ENCODE measurements at places on chromosomes 12 and 14.

DNA sequence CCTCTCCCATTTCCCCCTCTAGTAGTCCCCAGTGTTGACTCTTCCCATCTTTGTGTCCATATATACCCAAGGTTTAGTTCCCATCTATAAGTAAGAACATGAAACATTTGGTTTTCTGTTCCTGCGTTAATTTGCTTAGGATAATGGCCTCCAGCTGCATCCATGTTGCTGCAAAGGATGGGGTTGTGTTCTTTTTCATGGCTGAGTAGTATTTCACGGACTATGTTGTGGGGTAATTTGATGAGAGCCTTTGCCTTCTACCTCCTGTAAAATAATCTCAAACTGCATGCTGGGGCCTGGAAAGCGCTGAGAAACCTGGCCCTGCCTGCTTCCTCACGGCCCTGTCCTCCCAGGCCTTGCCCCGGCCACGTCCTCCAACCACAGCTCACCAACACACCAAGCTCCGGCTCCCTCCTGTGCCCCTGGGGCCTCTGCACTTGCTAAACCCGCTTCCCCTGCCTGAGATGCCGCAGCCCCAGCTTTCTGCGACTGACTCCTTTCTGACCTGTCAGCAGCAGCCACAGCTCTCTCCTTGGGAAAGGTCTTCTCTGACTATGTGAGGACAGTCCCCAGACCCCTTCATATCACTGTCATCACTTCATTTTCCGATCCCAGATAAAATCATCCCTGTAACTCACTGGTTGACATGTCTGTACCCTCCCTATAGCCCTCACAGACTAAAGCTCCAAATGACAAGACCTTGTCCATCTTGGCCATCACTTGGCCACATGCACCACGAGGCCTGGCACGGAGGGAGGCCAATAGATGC, 19.8 kb downstream of the ITPK1 start:
- no peak for DNase-seq

DNA sequence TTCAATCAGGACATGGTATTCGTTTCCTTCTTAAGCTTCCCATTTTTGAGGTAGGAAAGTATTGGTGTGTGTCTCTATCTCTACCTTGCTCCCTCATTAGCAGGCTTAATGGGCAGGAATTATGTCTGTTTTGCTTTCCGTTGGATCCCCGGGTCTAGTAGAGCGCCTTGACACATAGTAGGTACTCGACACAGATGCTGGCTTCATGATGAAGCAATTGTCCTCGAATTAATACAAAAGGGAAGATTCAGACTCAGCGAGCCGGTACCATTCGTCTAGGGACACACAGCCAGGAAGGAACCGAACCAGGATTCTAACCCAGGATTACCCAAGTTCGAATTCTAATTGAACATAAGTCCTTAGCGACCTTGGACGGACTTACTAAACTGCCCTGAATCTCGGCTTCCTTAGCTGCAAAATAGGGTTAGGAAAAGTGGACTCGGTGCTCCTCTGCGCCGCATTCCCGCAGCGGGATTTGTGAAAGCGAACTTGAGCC, 496 bp upstream of the ISCU start:
- no peak for DNase-seq

- DNase-seq = no peak
Measured at GRCh38 chr14:54186821-54187763, 209.7 kb upstream of the CDKN3 start.

- DNase-seq = peak; percentile 60
Measured at GRCh38 chr12:27733052-27733656, 22.5 kb downstream of the MRPS35 start.

DNA sequence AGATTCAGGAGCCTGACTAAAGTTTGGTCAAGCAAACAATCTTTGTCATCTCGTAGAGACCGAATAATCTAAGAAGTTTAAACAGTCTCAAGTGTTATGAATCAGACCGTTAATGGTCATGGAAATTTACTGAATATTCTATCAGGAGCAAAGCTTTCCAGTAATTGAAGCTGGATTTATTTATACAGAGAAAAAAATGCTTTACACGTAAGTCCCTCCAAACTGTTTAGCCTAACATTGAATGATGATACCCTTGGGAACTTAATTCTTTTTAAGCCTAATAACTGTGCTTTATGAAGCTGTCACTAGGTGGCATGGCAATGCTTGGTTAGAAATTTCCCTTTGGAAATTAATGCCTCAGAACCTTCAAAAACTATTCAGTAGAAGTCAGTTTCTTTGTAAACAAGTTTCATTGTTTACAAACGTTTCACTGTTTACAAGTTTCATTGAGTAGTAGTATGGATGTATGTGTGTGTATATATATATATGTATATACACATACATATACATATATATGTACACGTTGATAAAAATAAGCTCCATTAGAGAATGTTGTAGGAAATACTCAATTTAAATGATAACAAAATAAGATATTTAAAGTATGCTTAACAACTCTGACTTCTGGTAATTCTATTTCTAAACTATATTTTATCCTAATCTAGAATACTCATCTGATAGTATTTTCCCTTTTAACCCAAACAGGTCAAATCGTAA, 32.1 kb downstream of the DEPDC4 start:
- DNase-seq = peak; percentile 6

DNA sequence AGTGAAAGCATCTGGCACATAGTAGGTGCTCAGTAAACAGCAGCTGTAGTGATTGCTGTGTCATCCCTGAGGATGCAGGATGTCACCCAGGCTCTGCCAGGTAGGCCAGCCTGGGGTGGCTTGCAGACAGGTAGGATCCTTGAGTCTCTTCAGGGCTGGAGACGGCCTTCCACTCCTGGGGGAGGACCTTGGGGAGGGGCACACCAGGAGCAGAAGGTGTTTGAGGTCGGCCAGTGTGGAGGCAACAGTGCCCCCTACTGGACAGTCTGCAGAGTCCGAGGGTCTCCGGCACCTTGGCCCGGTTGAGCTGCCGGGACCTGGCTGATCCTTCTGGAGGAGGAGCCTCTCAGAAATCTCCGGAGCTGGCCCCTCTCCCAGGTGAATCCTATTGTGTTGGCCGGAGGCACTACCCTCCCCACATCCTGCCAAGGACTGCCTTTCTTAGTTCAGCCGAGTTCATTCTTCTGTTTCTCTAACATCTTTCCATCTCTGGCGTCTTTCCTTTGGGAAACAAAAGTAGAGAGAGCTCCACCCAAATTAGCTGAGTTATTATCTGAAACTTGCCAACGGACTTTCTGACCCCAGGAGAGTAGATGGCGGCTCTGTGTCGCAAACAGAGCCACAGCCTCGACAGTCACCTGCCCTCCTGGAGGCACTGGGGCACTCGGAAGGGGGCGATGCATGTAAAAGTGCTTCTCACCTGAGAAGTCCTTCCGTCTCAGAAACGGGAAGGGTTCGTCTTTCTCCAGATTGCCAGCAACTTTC, 41.8 kb upstream of the CLMN start:
- DNase-seq = peak; percentile 66

DNA sequence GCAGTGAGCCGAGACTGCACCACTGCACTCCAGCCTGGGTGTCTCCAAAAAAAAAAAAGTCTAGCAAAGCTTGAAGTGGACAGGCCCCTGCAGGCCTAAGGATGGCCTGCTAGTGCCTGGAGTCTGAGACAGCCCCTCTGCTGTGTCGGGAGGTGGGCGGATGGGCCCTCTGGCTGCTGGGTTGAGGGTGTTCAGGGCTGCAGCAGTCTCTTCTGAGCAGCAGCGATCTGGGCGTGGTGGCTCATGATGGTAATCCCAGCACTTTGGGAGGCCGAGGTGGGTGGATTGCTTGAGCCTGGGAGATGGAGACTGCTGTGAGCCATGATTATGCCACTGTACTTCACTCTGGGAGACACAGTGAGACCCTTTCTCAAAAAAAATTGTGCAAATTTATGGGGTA, 57.0 kb downstream of the ADCK1 start:
- DNase-seq = no peak

Data from activated CD4-positive, alpha-beta T cell treated with anti-CD3 and anti-CD28 coated beads for 36 hours (primary cell).